Endothelial cell (in vitro differentiated cells): ENCODE measurements at places on chromosomes 1 and 21.

DNA sequence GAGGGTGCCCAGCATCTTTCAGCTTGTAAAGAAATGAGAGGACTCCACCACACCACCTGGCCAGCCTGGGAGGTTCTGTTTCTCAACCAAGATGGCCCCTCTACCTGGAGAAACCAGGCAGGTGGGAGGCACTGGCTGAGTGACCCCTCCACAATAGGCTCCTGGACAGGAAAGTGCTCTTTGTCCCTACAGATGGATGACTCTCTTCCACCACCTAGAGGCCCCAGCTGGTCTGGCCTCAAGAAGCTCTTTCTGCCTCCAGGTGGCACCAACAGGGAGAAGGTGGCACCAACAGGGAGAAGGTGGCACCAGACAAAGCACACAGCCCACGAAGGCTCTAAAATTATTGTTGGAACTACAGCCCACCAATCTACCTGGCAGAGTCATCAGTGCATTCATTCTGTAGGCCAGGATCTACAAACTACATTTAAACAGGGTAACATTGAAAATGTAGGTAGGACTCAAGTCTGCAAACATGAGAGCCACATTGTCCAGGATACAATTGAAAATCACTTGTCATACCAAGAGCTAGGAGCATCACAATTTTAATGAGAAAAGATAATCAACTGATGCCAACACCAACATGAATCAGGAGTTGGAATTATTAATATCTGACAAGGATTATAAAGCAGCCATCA is 14.4 kb downstream of the TMPRSS3 start:
- DNase-seq = peak; percentile 17

GRCh38 chr1:36740446-36740845 is 257.7 kb upstream of the CSF3R start:
- no peak for DNase-seq

DNA sequence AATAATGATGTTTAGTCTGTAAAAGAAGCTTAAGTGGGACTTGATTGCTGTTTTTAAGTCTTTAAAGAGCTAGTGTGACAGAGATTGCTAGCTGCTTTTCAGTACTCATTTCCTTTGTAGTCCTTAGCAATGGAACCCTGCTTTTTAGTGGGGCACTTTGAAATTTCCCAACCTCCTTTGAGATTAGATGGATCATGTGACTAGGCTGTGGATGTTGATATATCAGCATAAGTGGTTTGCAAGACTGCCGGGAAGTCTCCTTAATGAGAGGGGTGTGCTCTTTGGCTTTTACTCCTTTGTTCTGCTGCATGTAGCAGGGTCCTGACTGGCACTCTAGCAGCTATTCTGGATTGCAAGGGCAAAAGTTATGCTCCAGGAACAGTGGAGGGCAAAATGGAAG is 11.2 kb upstream of the RCOR3 start:
- DNase-seq = no peak

DNA sequence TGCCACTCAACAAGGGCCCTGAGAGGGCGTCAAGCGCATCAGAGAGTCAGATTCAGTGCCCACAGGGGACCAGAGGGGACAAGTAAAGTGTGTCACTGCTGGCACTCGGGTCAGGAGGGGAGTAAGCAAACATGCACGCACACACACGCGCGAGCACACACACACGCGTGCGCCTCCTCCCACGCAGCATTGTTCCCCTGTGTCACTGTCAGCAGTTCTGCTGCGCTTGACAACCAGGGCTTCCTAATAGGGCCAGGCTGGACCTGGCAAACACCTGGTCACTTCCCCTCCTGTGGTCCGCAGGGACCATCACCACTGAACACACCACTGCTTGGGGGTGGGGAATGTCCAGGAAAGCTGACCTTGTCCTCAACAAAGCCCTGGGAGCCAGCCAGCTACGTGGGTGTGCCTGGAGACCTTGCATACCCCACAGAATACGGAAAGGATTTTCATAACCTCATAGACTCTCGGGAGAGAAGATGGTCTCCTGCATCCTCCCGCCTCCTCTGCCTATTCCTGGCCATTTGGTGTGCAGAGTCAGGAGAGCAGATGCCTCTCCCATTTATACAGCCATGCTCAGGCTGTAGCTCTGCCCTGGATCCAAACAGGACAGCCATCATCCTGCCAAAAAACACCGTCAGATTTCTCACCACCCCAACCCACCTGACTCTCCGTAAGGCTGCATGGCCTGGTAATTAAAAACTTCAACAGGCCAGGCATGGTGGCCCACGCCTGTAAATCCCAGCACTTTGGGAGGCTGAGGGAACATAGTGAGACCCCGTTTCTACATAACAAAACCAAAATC is 73.2 kb downstream of the SSBP3 start:
- no peak for DNase-seq

DNA sequence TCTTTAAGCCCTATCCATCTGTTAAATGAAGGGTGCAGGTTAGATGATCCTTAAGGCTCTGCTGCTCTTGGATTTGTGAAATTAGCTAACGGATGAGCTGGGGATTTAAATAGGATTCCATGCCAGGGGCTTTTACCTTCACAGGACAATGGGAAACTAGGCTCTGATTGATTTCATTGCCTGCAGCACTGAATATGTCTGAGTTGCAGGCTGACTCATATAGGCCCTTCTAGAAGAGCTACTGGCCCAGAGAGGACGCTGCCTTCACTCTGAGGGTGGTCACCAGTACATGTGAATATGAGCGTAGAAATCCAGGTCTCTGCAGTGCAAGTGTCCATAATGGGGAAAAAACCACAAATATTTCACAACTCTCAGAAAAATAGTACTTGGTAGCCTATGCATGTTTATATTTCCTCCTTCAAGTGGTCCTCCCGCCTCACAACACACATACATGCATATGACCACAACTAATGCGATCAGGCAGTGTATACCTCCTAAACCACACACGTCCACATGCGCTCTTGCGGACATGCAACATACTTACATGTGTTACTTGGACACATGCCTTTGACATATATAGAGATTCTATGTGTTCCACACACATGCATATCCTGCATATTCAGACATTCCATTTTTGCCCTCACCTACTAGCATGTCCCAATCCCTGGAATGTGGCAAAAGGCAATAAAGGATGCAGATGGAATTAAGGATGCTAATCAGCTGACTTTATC is 233.8 kb upstream of the JUN start:
- DNase-seq = no peak

DNA sequence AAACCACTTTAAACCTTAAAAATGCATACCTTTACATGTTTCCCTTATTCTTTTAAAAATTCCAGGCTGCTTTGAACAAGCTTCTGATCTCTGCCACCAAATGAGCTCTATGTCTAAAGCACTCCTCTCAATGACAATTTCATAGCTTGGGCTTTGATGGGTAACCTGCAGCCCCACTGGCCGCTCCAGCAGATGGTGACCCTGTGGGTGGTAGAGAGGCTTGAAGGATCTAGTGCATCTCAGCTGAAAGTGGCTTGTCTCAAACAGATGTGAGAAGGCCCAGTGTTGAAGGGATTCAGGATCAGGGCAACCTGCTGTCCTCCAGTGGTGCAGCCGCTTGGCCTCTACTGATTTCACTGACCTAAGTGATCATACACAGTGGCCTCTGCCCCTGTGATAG is 84.7 kb upstream of the IRF2BP2 start:
- DNase-seq = no peak

- DNase-seq = no peak
Observed at GRCh38 chr1:41515131-41515678, 30.7 kb upstream of the EDN2 start.

GRCh38 chr1:103337779-103338178 is 187.7 kb upstream of the RNPC3 start:
- DNase-seq = no peak

DNA sequence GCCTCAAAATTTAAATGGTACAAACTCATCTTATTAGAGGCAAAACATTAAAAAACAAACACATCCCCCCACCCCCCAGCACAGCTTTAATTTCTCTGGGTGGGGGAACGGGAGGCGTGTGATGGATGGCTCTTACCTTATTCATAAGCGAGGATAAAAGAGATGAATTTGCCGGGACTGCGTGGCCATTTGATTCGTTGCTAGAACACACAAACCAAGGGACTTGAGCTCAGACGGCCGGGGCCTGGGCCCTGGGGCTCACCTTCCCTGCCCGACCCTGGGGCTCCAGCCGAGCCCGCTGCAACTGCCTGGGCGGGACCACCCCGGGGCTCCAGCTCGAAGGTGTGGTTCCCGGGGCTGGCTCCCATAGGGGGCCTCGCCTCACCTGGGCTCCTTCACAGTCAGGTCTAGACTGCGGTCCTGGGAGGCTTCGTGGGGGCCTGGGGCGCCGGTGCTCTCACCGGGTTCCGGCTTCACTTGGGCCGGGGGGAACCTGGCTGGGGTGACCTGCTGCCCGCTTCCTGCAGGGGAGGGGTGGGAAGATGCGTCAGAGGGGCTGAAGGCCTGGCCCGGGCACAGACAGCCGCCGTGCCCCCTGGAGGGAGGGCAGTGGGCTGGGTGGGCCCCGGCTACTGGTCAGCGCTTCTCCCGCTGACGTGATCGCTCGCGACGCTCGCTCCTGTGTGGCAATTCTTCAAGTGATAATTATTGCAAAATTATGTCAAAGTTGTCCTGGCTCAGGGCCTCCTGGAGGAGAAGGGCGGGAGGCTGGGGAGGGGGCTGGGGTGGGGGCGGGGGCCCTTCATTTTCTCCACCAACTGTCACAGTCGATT is 145.7 kb downstream of the CASZ1 start:
- no peak for DNase-seq

- DNase-seq = no peak
Observed at GRCh38 chr1:184792450-184792969, 37.9 kb upstream of the EDEM3 start.

DNA sequence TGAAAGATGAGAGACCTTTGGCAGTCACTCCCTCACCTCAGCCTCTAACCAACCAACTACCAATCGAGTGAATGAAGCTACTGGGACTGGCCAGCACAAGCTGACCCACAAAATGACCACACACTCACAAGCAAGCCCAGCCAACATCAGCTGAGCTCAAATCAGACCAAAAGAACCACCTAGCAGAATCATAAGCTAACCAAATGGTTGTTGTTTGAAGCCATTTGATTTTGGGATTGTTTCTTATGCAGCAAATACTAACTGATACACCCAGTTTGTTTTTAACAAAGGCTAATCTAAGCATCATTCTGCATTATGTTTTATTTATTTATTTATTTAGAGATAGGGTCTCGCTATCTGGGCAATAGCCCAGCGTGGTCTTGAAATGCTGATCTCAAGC is 310.4 kb downstream of the SETD4 start:
- no peak for DNase-seq

- DNase-seq = no peak
Observed at GRCh38 chr1:166876540-166876838, 425 bp upstream of the TADA1 start.

DNA sequence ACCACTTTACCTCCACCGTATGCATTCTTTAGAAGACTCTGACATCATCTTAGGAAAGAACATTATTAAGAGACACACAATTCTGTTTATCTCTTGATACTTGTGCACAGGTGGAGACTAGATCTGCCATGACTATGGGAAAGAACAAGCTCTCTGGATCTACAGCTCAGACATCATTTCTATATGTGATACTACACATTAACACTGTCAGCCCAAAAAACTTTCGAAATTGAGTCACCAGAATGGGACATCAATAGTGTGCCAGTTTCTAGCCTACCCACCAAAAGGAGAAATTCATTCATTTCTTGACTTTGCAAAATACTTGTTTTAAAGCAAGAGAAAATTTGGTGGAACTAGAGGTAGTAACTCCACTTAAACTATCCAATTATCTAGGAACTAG is 6.0 kb upstream of the EVI5 start:
- no peak for DNase-seq

DNA sequence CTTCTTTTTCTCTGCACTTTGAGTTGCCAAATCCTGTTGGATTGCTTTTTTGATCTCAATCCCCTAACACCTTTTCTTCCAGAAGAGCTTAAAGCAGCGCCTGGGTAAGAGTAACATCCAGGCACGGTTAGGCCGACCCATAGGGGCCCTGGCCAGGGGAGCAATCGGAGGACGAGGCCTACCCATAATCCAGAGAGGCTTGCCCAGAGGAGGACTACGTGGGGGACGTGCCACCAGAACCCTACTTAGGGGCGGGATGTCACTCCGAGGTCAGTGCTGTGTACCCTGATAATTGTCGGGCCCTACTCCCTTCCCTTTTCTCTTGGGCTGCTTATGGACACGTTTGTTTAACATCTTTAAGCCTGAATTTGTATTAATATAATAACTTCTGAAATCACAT is 8.3 kb downstream of the CHTOP start:
- no peak for DNase-seq

DNA sequence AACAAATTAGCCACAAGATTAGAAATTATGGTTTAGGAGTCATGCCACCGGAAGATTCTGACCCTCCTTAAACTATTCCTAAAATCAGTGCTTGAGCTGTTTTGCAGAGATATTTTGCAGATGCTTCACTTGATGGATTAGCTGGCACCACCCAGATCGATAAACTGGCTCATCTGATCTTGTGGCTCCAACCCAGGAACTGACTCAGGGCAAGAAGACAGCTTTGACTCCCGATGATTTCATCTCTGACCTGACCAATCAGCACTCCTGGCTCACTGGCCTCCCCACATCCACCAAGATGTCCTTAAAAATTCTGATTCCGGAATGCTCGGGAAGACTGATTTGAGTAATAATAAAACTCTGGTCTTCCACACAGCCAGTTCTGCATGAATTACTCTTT is 221.6 kb downstream of the RHOU start:
- no peak for DNase-seq

DNA sequence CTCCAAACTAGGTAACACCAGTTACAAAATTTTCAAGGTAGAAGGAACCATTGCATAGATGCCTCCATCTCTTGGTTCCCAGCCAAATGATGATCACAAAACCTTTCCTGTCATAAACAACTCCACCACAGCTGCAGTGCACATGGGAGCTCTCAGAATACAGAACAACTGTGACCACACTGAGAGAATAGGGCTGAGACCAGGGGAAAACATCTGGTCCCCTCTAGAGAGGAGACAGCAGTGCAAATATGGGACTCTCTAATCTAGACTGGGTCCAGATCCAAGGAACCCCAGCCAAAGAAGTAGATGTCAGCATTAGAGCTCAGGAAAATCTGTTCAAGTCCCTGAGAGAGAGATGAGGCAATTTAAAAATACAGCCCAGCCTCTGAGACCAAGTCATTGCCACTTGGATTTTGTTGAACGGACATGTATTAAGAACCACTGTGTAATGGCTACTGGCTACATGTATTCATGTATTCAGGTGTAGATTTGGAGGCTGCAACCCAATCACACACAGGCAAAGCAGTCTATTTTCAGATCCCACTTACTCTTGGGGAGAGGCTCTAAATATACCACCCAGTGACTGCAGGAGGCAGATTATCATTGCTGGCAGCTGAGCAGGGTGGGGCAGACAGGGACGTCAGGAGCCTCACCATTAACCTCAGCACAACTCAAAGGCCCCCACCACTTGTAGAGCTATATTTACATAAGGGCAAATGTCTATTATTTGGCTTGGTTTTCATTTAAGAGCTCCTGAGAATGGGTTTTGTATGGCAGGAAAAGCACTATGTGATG is 7.6 kb upstream of the RXRG start:
- no peak for DNase-seq

DNA sequence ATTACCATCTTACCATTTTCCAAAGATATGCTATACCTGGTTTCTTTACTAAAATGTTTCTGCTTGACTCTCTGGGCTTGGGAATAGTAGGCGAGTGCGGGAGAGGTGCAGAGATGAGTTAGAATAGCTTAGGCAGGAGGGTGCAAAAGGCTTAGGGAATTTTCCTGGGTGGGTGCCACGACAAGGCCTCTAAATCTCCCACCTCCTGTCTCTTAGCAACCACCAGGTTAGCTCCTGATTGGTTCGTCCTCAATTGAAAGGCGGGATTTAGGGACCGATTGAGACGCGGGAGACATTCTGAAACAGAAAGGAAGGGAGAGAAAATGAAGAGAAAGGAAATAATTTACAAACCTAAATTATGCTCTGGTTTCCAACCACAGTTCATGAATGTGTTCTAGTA is 3.1 kb downstream of the ACKR1 start:
- no peak for DNase-seq
